ENCODE measurements at places on chromosomes 7 and 10. TPM values are rescaled to one million over a fixed set of nuclear protein-coding genes. Genes with fewer than 3 reads are reported as not detected.

DNA sequence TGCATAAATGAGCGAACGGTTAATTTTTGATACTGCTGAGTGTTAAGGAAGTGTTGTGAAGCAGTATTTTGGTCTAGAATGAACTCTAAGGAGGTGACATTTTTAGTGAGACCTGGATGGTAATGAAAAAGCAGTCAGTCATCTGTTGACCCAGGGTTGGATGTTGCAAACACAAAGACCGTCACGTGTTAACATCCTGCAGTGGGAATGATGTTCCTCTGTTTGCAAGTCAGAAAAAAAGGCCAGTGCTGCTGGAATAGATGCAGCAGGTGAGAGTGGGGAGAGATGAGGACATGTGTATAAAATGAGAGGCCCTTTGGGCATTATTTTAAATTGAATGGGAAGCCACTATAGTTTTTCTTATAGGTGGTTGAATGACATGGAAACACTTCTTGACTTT is 39.3 kb downstream of the INSYN2A start:
- no peak for DNase-seq

- no peak for DNase-seq
Observed at GRCh38 chr10:44030738-44031137, 354.2 kb downstream of the CXCL12 start.

- no peak for DNase-seq
Observed at GRCh38 chr7:75915416-75916156, 631 bp downstream of the POR start.

- peak; percentile 44 for DNase-seq
Observed at GRCh38 chr7:27606270-27607209, 56.1 kb downstream of the HIBADH start.

DNA sequence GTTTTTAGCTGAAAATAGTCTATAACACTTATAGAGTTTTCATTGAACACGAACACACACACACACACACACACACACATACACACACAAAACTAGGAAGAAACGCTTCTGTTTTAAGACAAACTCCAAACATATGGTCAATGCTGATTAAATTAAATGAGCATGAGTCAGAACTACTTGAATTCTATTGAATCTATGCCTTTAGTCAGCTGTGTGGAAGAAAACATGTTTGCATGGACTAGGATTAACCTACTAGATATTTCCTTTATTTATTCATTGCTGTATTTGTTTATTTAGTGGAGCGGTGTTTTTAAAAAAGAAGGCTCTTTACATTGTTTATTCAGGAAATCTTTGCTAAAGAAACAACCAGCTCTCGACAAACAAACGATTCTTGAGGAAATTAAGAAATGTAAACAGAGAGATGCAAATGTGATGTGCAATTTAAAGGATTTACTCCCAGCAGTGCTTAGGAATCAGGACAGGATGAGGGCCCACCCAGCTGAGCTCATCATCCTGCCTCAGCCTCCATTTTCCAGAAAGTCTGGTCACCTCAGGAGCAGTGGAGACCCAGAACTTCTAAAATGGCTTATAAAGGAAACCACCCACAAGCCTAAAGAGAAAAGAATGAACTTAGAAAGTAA is 83.2 kb downstream of the PDE1C start:
- DNase-seq = no peak

DNA sequence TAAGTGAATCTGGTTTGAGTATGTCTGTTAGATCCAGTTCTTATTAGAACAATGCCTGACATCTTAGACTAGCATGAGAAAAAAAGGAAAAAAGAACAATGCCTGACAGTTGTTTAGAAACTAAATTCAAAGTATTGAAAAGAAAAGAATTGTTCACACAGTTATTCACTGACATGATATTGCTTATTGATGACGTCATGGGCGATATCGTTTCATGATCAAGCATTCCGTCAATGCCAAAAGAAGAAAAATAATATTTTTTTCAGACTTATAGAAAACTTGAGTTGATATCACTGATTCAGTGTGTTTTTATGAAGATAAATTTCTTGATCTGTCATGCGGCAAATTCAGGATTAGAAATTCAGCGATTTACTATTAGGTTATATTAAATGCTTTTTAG is 196.5 kb upstream of the AGR3 start:
- no peak for DNase-seq

DNA sequence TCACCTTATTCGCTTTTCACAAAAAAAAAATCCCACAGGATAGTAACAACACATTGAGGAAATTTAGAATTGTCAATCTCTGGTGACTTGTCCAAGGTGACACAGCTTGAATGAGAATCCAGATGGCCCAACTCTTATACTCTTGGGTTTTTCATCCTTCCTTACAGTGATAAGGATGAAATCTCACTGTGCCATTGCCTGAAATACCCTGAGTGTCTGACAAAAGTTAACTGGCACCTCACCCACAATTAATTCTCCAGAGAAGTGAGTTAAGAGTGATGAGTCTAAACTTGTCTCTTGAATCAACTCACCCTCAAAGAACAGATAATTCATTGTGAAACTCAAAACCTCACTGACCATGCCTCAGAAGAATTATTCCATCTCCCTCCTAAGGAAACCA is 18.9 kb downstream of the CHRM2 start:
- no peak for DNase-seq

GLI3 gene
- 18.9 TPM for polyA plus RNA-seq

CALHM2 gene
- 10.3 TPM for polyA plus RNA-seq

TAS2R41 gene
- not detected for polyA plus RNA-seq
